Stimulated activated CD8-positive, alpha-beta memory T cell treated with anti-CD3 and anti-CD28 coated beads, Interleukin-2, amount 100 ng/mL, for 1 hour (primary cell): ENCODE measurements at places on chromosomes 2 and 18.
A peak's percentile ranks its signal among the peaks of the same experiment; 100 is the strongest.

DNA sequence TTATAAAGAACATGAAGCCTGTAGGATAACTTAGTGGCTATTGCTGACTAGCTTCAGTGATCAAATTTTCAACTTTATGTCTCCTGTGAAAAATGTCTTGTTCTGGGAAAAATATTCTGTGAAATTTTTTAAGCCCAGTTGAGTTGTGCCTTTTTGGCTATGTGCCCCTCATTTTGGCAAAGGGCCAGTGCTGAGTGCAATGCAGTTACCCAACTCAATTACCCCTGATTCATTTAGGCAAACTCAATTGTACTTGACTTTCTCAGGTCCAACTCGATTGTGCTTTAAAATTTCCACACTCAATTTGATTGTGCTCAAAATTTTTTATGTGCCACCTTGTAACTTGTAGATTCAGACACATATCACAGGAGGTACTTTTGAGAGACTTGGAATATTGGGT lies 548.8 kb upstream of the NRP2 start:
- no peak for DNase-seq

DNA sequence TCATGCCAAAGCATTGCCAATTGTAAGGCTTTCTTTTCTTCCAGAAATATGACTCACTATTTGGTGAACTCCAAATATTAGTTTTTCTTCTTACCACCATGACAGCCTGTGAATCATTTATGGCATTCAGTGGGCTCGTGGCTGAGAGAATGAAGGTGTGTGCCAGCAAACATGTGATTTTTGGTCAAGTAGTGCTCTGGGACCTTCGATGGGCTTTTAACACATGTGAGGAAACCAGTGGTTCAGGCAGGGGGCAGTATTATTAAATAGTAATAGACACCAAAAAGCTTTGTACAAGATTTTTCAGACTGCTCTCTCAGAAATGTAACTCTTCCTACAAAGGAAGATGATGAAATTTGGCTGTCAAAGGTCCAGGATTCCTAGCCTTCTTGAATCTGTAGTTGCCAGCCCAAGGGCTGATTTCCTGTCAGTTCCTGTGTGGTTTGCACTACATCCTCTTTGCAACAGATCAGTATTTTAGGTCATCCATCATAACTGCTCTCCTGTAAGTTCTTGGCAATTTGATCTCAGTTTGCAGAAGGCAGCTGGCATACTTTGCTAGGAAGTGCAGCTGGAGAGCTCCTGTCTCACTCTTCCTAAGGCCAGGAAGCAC lies 64.3 kb downstream of the BABAM2 start:
- no peak for DNase-seq

GRCh38 chr18:40866968-40867367 lies 1088.1 kb upstream of the PIK3C3 start:
- no peak for DNase-seq

GRCh38 chr2:190627448-190628412 lies 21.2 kb upstream of the NAB1 start:
- no peak for DNase-seq

DNA sequence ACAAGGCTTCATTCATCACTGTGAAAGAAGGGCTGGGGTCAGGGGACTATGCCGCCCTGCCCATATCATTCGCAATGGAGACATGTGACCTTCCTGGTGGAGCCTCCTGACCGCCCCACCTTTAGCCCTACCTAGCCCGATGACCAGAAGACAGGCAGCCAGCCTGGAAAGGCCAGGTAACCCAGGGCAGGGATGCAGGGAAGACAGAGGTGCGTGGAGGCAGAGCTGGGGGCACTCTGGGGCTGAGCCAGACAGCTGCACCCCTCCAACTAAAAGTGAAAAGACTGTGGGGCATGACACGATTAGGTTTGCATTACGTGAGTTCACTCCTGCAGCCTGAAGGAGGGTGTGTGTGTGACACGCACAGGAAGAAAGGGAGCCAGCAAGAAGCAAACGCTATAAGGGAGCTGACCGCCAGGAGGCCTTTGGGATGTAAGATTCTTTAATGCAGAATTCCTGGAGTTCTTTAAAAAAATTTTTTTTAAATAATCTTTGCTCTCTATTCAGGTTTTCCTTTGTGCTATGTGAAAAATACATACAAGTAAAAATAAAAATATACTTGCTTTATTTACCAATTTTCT lies 3.7 kb upstream of the HES6 start:
- DNase-seq: no peak

DNA sequence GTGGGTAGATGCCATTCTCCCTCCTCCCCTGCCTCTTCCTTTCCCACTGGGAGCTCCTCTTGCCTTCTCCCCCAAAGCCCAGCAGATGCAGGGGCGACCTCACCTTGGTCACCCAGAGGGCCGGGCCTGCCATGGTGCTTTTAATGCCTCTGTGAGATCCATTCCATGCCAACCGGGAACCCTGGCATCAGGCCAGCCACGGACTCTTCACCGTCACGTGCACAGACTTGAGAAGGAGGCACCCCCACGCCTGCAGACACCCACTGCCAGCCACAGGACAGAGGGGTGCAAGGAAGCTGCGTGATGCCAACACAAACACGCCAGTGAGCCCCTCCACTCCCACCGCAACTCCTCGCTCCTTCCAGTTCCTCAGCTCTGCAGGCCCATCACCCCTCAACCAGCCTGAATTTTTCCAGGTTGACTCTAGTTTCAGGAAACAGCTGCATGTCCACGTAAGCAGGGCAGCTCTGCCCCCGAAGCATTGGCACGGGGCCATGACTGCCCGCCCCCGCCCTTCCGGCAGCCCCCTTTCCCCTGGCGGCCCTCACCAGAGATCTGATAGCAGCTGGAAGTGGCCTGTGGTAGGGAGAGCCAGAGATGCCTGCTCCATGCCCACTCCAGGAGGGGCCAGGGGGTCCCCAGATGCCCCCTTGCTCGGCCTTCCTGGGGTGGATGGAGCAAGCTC lies 50.8 kb downstream of the DNMT3A start:
- DNase-seq: no peak

GRCh38 chr2:134973241-134974138 lies 54.9 kb downstream of the CCNT2 start:
- DNase-seq: no peak

GRCh38 chr18:47975701-47976100 lies 45.2 kb upstream of the SMAD2 start:
- DNase-seq: no peak

DNA sequence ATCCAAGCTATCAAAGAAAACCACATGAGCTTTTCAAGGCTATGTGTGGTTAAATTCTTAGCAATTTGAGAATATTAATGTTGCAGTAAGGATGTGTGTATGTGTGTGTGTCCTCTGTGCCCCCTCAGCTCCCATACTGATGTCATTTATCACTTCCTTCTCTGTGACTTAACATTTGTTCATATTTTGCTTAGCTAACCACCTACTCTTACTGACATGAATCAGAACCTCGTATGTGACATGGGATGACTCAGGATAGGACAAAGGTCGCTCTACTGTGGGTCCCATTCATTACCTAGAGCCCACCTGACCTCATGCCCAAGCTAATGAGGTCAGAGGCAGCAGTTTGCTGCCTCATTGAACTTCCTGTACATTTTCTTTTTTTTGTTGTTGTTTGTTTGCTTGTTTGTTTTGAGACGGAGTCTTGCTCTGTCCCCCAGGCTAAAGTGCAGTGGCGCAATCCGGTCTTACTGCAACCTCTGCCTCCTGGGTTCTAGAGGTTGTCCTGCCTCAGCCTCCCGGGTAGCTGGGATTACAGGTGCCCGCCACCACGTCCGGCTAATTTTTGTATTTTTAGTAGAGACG lies 36.3 kb downstream of the MOGAT1 start:
- no peak for DNase-seq

- DNase-seq: no peak
These were observed 31.2 kb downstream of the PARD3B start for GRCh38 chr2:204576362-204576979.

DNA sequence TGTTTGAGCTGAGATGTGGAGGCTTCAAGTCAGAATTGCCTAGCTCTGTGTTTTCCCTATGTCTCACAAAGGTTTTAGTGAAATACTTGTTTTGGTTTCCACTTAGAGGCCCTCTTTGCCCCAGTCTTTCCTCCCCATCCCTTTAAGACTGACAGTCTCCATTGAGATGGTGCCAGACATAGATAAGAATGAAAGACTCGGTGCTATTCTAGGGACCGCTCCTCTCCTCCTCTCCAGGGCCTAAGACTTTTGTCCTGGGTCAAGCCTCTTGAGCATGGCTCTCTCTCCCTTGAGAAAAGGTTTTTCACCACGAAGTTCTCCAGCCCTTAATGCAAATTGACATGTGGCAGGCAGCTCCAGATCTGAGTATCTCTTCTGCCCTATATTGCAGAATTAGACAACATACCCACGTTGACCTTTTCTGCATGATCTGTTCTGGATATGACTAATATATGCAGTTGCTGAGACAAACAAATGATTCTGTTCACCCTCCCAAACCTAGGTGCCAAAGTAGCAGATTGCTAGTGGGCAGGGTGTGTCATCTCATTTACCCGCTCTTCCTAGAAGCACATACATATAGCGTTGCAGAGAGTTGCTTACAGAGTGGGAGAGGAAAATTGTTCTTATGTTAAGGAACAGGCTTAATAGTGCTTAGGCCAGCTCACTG lies 47.5 kb upstream of the ACSL3 start:
- no peak for DNase-seq

DNA sequence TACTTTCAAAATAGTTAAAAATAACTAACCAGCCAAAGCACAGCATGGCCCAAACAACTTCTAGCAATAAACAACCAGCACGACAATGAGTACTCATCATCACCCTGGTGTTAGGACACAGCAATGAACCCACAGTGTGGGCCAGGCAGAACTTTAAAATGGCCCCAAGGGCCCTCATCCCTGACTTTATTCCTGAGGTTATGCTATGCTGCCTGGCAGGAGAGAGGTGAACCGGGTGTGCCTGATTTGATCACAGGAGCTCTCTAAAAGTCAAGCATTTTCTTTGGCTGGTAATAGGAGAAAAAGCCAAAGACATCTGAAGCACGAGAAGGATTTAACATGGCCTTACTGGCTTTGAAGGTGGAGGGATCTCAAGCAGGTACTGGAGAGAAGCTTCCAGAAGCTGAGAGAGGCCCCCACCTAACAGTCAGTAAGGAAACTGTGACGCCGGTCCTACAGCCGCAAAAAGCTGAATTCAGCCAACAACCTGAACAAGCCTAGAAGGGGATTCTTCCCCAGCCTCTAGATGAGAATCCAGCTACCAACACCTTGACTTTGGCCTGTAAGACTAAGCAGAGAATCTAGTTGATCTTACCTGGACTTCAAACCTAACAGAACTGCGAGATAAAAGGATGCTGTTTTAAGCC lies 115.4 kb downstream of the DDX1 start:
- no peak for DNase-seq

DNA sequence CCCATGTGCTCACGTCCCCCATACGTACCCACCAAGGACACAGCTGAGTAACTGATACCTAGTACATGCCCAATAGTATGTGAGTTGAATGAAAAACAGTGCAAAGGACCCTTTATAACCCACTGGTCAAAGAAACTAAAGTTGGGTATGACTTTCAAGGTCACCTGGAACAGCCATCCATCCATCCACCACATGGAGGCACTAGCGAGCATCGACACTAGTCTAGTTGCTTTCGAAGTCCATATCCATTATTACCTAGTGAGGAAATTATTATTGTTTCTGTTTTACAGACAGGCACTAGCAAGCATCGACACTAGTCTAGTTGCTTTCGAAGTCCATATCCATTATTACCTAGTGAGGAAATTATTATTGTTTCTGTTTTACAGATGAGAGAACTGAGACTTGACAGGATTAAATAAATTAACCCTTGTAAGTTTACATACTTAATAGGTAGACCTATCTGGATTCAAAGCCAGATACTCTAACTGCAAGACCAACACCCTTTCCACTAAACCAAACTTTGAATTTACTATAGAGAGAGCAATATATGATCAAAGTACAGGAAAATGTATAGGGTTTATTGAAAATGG lies 233.7 kb downstream of the METTL4 start:
- DNase-seq: peak; percentile 19

- DNase-seq: no peak
These were observed 68.2 kb upstream of the STON1 start for GRCh38 chr2:48461721-48462120.

- DNase-seq: no peak
These were observed 421 bp upstream of the FAM171B start for GRCh38 chr2:186693446-186693832.

DNA sequence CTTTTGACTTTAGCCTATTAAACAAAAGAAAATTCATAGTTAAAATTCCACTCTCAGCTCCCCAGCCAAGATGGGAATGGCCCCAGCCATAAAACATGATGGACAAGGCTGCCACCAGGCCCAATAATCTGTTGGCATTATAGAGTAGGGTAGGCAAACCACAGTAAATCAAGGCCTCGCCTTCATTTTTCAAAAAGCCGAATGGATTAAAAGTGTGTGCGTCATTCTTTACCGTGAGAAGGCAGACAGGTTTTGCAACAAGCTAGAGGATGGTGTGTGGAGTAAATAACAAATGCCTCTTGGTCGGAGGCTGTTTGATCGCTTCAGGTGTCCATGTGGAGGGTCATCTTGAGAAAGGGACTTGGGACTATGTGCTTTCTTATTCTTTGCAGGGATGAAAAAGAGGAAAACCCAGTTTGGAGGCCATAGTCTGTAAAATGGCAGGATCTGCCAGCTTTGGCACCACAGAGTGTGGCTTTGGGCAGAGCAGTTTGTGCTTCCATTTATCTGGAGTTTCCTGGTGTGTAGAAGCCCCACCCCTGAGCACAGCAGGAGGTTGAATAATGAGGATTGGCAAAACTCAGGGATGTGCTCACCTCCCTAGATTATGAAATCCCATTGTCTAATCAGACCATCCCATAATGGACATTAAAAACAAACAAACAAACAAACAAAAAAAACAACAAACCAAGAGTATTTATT lies 57.1 kb upstream of the ITGB6 start:
- DNase-seq: no peak

DNA sequence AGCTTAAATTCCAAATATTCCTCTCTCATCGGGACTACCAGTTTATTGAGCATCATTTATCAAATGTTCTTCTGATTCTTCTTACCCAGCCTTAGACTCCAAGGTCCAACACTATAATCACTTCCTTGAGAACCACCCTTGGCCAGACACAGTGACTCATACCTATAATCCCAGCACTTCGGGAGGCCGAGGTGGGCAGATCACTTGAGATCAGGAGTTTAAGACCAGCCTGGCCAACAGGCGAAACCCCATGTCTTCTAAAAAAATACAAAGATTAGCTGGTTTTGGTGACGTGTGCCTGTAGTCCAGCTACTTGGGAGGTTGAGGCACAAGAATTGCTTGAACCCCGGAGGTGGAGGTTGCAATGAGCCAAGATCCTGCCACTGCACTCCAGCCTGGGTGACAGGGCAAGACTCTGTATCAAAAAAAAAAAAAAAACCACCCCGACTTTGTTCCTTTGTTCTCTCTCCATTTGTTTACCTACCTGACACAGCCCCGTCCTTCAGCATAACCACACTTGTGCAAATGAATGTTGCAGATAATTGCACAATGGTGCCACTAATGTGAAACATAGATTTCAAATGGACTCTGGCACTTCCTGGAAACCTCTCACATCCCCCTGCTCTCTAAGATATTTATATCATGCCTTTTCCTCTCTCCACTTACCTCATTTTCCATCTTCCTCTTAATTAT lies 38.9 kb upstream of the LPIN2 start:
- DNase-seq: no peak

- no peak for DNase-seq
These were observed 12.5 kb downstream of the MARCO start for GRCh38 chr2:118954297-118955060.
